ENCODE measurements at places on chromosomes 7 and 10. TPM values are rescaled to one million over a fixed set of nuclear protein-coding genes. Genes with fewer than 3 reads are reported as not detected.

GRCh38 chr7:70500261-70500660, 631.7 kb upstream of the GALNT17 start:
- no peak for DNase-seq

The INMT gene
- 105 TPM for polyA plus RNA-seq

DNA sequence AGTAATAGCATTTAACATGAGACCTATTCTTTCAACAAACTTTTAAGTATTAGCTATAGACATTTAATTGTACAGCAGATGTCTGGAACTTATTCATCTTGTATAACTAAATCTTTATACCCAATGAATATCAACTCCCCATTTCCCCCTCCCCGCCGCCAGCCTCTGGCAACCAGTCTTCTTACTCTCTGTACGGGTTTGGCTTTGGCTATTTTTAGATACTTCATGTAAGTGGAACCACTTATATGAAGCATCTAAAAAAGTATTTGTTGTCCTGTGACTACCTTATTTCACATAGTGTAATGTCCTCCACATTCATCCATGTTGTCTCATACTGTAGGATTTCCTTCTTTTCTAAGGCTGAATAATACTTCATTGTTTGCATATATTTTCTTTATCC, 60.8 kb downstream of the RAB18 start:
- no peak for DNase-seq

- no peak for DNase-seq
Observed at GRCh38 chr10:21919117-21919516, 84.4 kb downstream of the DNAJC1 start.

- DNase-seq, result no peak
Observed at GRCh38 chr10:107451047-107451446, 286.5 kb upstream of the SORCS1 start.

The MRLN gene
- not detected for polyA plus RNA-seq

The LRMDA gene
- 11.5 TPM for polyA plus RNA-seq

The GATA3 gene
- not detected for polyA plus RNA-seq

Data from aorta (tissue), 5 donors.